ENCODE measurements at places on chromosomes 3 and 15.

GRCh38 chr3:14784087-14784681 is 34.6 kb upstream of the FGD5 start:
- DNase-seq: no peak

DNA sequence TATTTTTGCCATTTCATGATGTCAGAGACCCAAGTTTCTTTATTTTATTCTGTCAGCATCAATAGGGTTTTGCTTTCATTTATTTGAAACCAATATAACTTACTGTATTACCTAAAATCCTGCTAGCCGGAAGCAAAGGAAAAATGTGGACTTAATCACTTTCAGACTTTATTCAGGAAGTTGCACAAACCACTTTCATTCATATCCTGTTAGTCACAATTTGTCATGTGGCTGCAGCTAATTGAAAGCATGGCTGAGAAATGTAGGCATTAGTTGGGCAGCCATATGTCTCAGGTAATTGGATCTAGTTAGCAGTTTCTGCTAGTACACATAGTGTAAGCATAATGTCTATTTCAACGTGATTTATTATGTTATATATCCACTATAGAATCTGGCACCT is 462.3 kb upstream of the SGO1 start:
- DNase-seq: no peak

- DNase-seq: peak; percentile 66
Observed at GRCh38 chr3:143970773-143971358, 757 bp upstream of the DIPK2A start.

GRCh38 chr3:101151286-101151913 is 158.2 kb upstream of the ABI3BP start:
- DNase-seq: no peak

DNA sequence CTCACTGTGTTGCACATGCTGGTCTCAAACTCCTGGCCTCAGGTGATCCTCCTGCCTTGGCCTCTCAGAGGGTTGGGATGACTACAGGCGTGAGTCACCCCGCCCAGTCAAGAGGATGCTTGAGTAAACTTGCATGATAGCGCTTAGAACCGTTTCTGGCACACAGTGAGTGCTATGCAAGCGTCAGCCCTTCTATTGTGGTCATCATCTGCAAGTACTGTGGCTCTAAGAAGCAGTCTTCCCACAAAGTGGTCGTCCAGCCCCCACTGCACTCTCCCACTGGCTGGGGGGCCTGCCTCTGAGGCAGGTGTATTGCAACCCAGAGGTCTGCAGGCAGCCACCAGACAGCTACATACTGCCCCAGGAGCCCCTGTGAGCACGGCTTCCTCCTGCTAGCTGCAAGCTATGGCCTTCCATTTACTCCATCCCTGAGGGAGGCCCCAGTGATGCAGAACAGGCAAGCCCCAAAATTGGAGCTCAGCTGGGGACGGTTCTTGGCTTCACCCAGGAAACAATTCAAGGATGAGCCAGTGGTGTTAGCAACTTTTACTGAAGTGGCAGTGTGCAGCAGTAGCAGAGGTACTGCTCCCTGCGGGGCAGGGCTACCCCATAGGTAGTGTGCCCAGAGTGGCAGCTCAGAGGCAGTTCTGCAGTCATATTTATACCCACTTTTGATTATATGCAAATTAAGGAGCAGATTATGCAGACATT is 95.4 kb downstream of the LSM3 start:
- no peak for DNase-seq

DNA sequence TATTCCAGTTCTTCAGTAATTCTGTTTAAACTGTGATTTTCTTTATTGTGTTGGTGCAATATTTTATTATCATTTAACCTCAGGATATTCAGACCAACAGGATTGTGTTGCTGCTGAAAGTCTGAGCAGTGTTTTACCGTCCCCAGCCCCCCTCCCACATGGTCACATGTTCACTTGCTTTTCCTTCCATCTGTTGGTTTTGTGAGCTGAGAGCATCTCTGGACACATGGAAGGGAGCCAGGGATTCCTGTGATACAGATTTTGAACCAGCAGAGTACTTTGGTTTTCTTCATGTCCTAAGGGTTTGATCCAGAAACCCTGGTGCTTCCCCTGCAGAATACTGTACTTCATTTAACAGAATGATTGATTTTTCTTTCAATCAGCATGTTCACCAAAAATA is 11.9 kb downstream of the ARRDC4 start:
- no peak for DNase-seq

DNA sequence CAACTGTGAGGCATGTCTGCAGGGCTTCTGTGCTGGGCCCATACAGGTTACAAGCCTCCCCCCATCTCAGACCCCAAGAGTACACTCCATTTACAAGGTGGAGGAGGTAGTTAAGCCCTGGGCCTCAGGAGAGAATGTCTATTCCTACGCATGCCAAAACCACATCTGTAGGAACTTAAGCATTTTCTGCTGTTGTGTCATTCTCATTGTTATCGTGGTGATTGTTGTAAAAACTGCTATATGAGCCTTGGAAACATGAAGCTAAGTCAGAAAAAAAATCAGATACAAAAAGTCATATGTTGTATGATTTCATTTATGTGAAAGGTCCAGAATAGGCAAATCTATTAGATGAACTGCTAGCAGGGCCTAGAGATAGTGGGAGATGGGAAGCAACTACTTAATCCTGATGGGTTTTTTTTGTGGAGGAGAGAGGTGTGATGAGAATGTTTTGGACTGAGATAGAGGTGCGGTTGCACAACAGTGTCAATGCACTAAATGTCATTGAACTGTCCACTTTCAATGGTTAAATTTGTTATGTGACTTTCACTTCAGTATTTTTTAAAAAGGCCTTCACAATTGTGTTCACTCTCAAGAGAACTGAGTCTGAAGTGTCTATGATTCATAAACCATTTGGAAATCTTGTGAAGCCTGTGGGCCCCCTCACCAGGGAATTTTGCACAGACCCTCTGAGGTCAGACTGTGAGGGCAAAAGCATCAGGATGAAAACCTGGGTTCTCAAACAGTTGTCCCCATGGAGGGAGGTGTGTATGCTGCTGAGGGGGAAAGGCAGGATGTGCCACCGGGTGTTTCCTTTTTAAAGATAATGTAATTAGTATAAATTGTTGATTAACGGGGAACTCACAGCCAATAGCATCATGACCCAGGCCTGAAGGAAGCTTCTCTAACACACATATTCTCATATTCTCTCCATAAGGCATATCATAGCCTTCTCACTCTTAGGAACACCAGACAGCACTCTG is 3.2 kb downstream of the RTP3 start:
- DNase-seq: no peak

- no peak for DNase-seq
Observed at GRCh38 chr15:41996921-41997592, 23.8 kb downstream of the PLA2G4E start.

- DNase-seq: no peak
Observed at GRCh38 chr3:102400766-102401165, 34.0 kb upstream of the ZPLD1 start.

- no peak for DNase-seq
Observed at GRCh38 chr3:34185301-34185700, 386.9 kb downstream of the PDCD6IP start.

DNA sequence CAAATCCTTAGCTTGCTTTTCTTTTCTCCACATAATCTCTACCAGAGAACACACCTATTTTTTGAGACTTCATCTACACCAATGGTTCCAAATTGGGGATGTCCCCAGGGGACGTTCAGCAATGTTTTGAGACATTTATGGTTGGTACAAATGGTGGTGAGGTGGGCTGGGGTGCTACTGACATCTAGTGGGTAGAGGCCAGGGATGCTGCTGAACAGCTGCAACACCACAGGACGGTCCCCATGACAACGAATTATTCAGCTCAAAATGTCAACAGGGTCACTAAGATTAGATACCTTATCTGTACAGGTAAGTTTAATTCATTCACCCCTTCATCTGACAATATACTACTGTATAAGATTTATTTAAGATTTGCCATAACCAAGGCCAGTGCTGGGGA is 14.4 kb downstream of the GK5 start:
- no peak for DNase-seq

DNA sequence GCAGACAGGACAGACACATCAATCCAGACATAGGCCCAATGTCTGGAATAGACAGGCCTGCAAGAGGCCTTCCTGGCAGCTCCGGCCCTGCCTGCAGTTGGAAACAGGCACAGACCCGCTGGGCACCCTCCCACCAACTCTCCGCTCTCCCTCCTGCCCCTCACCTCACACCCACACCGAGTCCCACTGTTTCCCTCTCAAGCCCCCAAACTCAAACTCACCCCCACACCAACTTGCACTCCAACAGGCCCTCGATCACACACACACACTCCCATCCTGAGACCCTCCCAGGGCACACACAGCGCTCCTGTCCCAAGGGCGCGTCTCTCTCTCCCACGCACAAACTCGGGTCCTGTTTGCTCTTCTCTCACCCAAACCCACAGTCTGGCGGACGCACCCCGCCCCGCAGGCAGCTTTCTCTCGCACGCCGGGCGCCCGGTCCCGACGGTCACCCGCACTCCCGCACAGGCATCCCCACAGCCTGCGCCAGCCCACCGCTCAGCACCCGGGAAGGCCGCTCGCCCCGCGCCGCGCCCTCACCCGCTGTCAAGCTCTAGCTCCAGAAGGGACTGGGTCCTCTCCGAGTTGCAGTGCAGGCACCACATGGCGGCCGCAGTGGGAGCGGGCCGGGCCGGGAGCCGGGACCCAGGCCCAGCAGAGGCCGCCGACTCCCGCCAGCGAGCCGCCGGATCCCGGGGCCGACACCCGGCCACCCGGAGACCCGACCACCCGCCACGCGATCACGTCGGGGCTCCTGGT is 106.2 kb downstream of the IQSEC1 start:
- peak; percentile 40 for DNase-seq

DNA sequence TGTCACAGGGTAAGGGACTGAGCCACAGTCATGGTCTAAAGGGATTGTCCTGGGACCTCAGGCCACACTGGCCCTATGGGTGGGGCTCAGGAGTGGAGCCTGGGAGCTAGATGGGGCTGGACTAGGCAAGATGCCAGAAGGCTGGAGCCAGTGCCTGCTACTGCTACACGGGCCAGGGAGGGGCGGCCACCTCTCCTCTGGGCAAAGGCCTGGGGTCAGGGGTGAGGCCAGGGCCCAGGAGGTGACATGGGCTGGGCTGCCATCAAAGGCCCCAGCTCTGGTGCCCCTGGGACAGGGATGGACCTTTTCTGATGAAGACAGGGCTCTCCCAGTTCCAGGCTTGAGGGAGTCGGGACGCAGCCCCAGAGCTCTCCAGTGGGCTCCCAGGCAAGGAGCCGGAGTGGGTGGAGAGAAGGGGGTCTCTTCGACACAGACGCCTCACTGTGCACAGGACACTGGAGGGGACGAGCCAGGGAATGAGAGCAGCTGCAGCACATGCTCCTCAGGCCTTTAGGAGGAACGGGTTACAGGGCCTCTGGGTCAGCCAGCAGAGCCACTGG is 62.1 kb upstream of the IQSEC1 start:
- no peak for DNase-seq

DNA sequence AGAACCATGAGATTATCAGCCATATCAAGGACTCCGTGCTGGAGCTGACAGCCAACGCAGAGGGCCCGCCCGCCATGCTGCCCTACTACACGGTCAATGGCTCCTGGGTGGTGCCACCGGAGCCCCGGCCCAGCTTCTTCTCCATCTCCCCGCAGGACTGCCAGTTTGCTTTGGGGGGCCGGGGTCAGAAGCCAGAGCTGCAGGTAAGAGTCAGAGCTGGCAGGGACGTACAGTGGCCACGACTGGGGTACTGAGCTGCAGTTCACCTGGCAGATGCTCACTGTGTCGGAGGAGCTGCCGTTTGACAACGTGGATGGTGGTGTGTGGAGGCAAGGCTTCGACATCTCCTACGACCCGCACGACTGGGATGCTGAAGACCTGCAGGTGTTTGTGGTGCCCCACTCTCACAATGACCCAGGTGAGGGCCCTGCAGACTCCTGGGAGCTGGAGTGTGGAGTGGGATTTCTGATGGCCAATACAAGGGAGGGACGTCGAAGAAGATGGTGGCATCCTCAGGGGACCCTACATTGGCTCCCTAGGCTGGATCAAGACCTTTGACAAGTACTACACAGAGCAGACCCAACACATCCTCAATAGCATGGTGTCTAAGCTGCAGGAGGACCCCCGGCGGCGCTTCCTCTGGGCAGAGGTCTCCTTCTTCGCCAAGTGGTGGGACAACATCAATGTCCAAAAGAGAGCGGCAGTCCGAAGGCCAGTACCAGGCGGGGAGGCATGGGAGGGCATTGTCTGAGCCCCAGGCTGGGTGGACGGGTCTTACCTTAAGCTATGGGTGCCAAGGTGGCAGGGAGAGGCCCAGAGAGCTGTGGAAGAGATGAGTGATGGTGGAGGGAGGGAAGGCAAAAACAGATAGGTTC is 2.4 kb downstream of the MAN2A2 start:
- no peak for DNase-seq

DNA sequence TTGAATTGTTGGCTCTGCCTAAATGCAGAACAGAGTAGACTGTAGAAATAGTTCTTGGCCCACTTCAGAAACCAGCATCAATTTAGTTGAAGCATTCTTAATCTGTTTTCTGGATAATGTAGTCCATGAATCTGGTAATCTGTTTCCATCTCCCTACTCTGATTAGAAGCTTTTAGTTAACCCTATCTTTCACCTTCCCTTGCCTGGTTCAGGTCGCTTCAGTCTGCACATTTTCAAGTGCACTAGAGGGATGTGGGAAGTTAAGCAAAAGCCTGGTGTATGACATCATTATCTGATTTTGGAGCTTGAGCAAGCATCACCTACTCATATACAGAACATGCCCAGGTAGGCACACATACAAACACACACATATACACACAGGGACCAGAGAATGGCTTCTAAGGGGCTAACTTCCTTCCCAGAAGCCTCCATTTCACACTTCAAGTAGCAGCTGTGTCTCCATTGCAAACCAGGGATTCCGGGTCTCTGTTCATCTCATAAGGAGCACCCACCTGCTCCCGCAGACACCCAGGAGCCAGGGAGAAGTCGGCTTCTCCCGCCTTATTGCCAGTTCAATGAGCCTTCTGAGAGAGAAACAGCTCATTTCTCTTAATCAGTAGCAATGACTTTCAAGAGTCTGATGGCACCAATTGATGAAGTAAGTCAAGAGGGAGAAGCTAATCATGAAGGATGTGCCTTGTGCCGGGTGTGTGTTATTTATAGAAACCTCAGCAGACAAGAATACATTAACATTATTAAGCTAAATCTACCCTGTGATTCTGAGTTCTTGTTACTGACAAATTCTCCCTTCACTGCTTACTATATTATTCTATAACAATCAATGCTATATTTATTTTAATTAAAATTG is 347.9 kb upstream of the STAC start:
- DNase-seq: no peak

DNA sequence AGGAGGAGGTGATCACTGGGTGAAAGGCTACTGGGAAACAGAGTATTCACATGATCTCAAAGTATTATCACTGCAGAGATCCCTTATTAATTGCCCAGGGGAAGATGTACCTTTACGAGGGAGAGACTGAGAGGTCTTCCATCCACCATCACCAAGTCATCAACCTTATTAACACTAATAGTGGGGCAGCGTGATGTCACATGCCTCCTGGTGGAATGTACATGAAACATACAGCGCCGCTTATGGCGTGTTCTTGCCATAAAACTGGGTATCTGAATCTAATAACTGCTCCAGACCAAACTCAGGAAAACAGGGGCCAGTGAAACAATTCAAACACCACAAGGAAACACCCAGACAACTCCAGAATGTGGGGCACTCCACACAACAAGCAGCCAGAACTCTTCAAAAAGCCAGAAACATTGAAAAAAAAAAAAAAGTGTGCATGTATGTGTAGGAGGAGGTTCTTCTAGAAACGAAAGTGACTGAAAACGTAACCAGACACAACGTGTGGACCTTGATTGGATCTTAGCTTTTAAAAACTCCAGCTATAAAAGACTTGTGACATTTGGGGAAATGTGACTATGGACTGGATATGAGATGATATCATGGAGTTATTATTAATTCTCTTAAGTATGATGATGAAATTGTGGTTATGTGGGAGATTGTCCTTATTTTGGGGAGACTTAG is 4.6 kb downstream of the STIMATE start:
- peak; percentile 35 for DNase-seq

- no peak for DNase-seq
Observed at GRCh38 chr15:68175526-68175925, 29.6 kb downstream of the CALML4 start.

Measured in stimulated activated CD4-positive, alpha-beta T cell treated with anti-CD3 and anti-CD28 coated beads, Interleukin-15, amount 100 ng/mL, for 24 hours (primary cell).